ENCODE measurements at places on chromosomes 2 and 18.
A peak's percentile ranks its signal among the peaks of the same experiment; 100 is the strongest.

DNA sequence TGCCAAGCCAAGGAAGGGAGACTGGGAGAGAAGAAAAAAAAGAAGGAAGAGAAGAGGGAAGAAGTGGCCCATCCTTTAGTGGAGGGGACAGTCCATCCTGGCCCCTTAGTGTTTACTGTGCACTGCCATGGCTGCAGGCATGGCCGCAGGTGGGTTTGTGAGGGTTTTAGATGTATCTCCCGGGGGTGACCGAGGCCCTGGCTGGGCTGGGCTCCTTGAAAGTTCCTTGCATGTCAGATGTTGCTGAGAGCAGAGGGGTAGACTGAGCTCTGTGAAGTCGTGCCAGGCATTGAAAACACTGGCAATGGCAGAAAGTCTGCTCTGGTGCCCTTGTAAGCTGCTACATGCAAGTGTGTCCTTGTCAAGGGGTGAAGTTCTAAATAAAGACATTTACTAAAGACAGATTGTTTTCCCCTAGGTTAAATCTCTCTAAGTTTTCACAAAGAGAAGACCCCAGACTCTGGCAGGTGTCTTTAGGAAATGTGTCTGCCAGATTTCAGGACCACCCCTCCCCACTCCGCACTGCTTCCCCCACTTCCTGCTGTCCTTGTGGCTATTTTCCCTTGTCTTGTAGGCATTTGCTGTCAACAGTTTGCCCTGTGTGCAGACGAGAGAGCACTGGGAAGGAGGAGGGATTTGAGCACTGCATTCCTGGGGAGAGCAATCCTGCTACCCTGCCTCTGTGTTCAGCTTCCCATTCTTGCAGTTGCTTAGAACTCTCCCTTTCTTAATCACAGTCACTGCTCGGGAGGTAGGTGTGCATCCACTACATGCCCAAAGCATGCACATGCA, 68.4 kb downstream of the ACOXL start:
- no peak overlapping the region for H3K27ac ChIP-seq
- H3K27me3 ChIP-seq, result peaks cover 59% of the 10 kb centered on the region
- H3K4me1 ChIP-seq, result peaks cover 2% of the 10 kb centered on the region

DNA sequence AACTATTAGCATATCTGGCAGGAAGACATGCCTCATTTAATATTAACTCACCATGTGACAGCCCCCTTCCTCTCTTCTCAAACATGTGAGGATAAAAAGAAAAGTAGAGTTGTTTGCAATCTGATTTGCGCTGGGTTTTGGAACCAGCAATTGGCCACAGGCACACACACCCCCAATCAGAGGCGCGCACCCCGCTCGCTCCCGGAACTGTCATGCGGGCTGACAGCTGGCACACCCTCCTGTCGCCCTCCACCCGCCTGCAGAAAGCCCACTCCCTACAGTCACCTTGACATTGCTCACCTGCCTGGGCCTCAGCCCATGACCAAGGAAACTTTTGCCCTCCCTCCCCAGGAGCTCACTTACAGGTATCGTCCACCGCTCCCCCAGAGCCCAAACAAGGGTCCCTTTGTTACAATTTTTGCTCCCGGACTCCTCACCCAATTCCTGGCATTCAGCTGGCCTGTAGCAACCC, 1.1 kb downstream of the COBLL1 start:
- peak overlapping the region; percentile 96 for H3K27ac ChIP-seq
- H3K36me3 ChIP-seq, result no peaks in the 10 kb centered on the region
- H3K4me3 ChIP-seq, result peak overlapping the region; percentile 97
- H3K4me1 ChIP-seq, result peaks cover 59% of the 10 kb centered on the region
- H3K27me3 ChIP-seq, result peaks cover 11% of the 10 kb centered on the region

DNA sequence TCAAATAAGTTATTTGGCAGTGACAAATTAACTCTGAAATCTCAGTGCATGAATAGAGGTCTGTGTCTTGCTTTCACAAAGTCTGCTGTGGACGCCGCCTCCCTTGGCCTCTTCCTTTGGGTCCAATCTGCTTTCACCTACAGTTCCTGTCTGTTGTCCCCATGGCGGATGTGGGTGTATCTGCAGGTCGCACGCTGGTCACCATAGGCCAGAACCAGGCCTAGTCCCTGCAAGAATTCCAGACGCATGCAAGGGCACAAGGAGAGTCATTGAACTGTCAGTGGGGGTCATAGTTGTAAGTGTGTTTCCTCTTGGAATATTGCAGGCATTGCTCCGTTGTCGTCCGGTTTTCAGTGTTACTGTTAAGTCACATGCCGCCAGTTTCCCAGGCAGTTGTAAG, 7.4 kb downstream of the SOCS6 start:
- H3K27ac ChIP-seq, result no peak overlapping the region
- no peak overlapping the region for H3K4me3 ChIP-seq
- no peak for DNase-seq
- no peaks in the 10 kb centered on the region for H3K36me3 ChIP-seq
- H3K4me1 ChIP-seq, result peaks cover 38% of the 10 kb centered on the region

- H3K4me3 ChIP-seq, result no peak overlapping the region
- peaks cover under 1% of the 10 kb centered on the region for H3K4me1 ChIP-seq
- no peaks in the 10 kb centered on the region for H3K36me3 ChIP-seq
- H3K27me3 ChIP-seq, result no peaks in the 10 kb centered on the region
These were observed 635.0 kb downstream of the TSN start for GRCh38 chr2:122390406-122390805.

DNA sequence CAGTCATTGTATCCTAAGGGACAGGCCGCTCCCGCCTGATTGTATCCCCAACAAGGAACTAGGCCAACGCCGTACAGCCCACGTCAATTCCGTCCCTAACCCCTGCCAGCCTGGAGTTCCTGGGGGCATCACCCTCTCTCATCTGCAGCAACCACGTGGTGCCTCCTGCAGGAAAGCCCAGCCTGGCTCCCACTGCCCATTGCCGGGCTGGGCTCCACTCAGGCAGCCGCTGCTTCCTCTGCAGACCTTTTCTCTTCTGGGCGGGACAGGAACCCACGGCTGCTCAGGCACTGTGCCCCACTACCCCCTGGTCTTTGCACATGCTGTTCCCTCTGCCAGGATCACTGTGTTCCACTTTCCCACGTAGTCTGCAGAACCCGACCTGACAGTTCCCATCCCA, 212.2 kb downstream of the TFCP2L1 start:
- no peak overlapping the region for H3K27ac ChIP-seq
- no peak overlapping the region for H3K4me3 ChIP-seq
- peaks cover 51% of the 10 kb centered on the region for H3K27me3 ChIP-seq
- H3K36me3 ChIP-seq, result no peaks in the 10 kb centered on the region

DNA sequence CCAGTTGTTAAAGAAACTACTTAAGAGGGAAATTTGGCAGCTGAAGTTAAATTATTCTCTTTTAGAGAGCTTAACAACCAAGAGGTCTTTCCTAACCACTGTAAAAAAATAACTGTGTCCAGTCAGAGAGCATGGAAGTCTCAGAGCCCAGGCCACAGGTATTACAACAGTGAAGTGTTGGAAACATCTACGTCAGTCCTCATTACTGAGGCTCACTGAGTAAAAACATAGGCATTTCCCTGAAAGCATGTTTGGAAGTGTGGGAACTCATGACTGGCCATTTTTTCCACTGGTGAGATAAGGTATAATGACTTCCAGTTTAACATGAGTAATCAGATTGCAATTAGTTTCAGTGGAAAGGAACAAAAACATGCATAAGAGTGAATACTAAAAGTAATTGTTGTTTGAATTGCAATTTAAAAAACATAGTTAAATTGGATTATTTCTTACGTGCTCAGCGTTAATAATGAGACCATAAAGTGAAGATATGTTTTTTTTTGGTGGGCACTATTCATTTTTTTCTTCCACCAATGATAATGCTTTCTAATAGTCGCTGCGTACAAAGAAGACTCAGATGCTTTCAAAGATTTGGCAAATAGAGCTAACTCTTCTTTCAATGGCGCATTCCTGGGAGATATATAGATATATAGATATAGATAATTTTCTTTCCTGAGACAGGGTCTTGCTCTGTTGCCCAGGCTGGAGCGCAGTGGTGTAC, 60.8 kb downstream of the EFEMP1 start:
- H3K4me3 ChIP-seq, result no peak overlapping the region
- no peak for DNase-seq
- H3K27me3 ChIP-seq, result no peaks in the 10 kb centered on the region

DNA sequence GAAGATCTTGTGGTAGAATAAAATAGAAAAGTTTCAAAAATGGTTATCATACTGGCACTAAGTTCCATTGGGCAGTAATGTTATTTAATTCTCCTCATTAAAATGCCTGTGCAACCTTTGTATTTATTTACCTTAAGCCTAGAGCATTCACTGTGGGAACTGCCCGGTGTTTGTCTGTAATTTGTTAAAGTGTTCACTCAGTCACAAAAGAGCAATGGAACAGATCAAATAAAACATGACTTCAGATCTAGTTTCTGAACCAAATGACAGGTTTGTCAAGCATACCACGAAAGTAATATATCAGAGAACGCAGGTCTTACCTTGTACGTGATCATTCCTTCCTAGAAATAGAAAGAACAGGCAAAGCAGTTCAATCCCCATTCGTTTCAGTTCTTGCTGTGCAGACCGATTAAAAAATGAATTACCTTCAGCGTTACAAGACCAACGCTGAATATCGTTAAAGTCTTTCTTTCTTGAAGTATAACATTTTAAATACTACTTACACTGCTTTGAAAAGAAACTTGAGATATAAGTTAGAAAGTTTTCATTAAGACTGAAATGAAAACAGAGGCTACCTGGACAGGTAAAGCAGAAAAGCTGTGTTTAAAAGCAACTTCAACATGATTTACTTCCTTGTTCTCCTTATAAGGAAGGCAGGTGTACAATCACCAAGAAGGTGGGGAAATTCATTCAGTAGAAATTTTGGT, at the start of gene ITGB6:
ITGB6 (minus strand) TSS at position 590 of the 707 bp plus-strand sequence; CDS start at position 381, 209 bp downstream.
- peak within 1 kb of the TSS; percentile 92 for H3K27ac ChIP-seq
- H3K36me3 ChIP-seq, result no peaks in the 10 kb centered on the region
- H3K4me3 ChIP-seq, result peak within 1 kb of the TSS; percentile 72
- H3K27me3 ChIP-seq, result no peaks in the 10 kb centered on the region
- H3K4me1 ChIP-seq, result peaks cover 35% of the 10 kb centered on the region

DNA sequence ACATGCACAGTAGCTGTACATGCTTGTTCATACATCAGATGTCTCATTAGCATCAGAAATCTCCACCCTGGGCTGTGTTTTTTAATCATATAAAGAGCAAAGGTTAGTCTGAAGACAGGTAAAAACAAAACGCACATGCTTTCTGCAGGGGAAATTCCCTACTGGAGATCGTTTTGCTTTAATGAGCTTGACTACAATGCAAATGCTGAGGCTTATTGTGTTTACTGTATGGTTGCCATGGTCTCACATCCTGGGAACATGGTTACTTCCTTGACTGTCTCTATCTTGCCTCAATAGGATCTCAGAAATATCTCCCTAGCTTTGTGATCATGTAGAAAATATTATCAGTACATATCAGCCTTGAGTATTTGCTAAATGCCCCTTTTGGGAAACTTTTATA, 336.5 kb upstream of the TFPI start:
- H3K27ac ChIP-seq, result no peak overlapping the region
- no peak overlapping the region for H3K4me3 ChIP-seq
- H3K27me3 ChIP-seq, result no peaks in the 10 kb centered on the region
- no peaks in the 10 kb centered on the region for H3K36me3 ChIP-seq
- DNase-seq, result no peak

GRCh38 chr2:1607971-1608688, 136.2 kb downstream of the PXDN start:
- H3K4me3 ChIP-seq, result no peak overlapping the region
- H3K4me1 ChIP-seq, result no peaks in the 10 kb centered on the region
- H3K36me3 ChIP-seq, result no peaks in the 10 kb centered on the region
- no peak for DNase-seq

DNA sequence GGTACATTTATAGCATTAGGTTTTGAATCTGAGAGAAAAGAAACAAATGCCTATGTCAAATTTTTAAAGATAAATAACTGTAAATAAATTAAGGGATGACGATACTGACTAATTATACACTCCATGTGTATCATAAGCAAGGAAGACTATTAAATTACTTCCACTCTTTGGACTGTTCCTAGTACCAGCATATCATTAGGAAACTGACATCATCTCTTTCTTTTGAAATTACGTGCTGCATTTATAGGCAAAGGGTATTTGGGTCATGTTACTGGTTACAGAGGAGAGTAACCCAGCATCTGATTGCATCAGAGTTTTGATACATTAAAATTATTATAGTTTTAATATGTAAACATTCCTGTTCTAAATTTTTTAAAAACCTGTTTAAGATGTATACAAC, 309.7 kb downstream of the XIRP2 start:
- H3K4me3 ChIP-seq, result no peak overlapping the region
- peaks cover 3% of the 10 kb centered on the region for H3K27me3 ChIP-seq
- H3K4me1 ChIP-seq, result peaks cover 42% of the 10 kb centered on the region
- H3K36me3 ChIP-seq, result no peaks in the 10 kb centered on the region

DNA sequence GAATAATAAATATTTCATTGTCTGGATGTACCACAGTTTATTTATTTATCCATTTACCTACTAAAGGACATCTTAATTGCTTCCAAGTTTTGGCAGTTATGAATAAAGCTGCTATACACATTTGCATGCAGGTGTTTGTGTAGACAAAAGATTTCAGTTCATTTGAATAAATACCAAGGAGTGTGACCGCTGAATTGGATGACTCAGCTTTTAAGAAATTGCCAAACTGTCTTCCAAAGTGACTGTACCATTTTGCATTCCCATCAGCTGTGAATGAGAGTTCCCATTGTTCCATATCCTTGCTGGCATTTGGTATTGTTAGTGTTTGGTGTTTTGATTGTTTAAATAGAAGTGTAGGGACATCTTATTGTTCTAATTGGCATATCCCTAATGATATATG, 36.2 kb upstream of the FMNL2 start:
- DNase-seq, result no peak
- H3K27me3 ChIP-seq, result no peaks in the 10 kb centered on the region
- no peaks in the 10 kb centered on the region for H3K36me3 ChIP-seq
- H3K27ac ChIP-seq, result no peak overlapping the region

DNA sequence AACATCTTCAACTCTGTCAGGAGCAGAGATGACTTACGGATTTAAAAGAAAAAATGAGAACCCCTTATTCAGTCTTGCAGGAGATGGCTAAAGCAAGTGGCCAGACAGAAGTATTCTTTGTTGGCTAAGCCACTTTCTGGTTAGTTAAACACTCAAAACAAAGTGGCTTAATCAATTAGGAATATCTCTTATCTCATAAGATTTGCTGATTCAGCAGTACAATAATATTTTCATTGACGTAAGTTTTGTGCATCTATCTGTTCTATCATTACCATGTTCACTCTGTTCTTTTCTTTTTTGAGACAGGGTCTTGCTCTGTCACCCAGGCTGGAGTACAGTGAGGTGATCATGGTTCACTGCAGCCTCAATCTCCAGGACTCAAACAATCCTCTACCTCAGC, 342.0 kb downstream of the EN1 start:
- H3K4me3 ChIP-seq, result no peak overlapping the region
- DNase-seq, result no peak
- H3K4me1 ChIP-seq, result peaks cover 10% of the 10 kb centered on the region
- H3K27me3 ChIP-seq, result peaks cover 30% of the 10 kb centered on the region
- no peak overlapping the region for H3K27ac ChIP-seq

Data from mesothelial cell of epicardium (in vitro differentiated cells).